ENCODE measurements at places on chromosomes 12 and 14.
A peak's percentile ranks its signal among the peaks of the same experiment; 100 is the strongest.

- no peak for DNase-seq
Observed at GRCh38 chr12:130401703-130402102, 64.0 kb downstream of the PIWIL1 start.

DNA sequence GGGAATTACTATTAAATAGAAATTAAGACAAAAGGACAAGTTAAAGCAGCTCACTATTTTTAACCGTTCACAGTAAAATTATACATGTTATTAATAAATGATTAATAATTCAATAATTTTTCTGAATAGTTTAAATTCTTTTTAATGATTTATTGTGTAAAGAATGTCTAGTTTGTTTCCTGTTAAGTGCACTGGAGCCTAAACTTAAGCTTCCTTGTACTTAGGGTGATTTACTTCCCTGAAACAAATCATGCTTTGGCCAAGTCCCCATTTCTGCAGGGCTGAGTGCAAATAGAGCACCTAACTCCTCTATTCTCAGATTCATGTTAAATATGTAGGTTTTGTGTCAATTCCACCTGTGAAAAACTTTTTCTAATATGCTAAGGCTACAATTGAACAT lies 188.9 kb upstream of the PDZRN4 start:
- DNase-seq, result no peak

GRCh38 chr12:9711664-9712063 lies 21.2 kb downstream of the CLECL1 start:
- no peak for DNase-seq

- DNase-seq, result peak; percentile 70
Observed at GRCh38 chr12:59149995-59150642, 229.8 kb upstream of the LRIG3 start.

DNA sequence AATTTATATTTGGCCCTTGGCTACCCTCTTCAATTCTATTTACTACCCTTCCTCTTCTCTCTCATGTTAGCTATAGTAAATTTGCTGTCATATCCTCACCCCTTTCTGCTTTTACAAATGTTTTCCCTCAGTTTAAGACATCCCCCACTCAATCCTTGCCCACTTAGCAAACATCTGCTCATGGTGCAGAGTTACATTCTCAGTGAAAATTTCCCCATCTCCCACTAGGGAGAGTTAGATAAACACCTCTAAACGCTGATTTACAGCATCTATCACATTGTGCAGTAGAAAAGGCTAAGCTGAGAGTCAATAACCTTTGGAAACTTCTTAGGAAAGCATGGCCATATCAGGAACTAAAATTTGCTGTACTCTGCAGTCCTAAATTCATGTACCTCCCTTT lies 69.0 kb downstream of the DENND5B start:
- no peak for DNase-seq

GRCh38 chr12:93634416-93634815 lies 42.8 kb upstream of the CRADD start:
- DNase-seq, result no peak

DNA sequence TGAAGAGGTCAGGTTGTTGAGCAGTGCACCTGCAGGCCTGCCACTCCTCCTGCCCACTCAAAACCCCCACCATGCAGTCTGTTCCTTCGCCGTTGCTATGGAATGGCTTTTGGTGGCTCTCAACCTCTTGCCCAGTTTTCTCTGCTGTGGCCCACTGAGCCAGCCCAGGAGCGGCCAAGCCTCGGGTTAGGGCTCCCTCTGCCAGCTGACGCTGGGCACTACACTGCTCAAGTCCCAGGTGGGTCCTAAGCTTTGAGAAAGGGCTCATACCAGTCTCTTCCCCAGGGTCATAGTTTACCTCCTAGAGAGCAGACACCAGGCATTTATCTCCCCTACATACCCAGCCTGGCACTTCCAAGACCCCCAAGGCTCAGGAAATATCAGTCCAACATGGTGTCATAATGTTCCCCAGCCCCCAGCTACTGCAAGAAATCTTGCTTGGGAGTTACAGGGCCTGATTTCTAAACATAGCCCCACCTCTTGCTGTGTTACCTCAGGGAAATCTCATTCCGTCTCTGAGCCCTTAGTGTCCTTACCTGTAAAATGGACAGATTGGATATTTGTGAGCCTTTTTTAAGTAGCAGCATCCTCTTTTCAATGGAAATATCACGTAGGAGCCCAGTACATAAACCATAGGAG lies 59.4 kb downstream of the TSPAN11 start:
- DNase-seq, result peak; percentile 45

DNA sequence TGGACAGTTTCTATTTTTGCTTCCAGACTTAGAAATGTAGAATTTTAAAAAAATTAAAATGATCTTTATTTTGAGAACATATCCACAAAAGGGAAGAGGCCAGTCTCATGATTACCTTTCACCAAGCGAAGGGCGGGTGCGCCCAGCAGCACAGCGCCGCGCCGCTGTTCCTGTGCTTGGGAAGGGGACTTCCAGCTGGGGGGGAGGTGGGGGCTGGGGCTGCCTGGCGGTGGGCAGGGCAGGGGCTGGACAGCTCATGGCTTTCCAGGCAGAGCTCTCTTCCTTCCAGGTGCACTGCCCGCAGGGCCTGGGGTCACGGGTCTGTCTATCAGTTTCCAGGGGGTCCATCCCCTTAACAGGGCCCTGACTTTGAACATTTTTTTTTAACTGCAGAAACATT lies 199.9 kb downstream of the TTC7B start:
- DNase-seq, result no peak

DNA sequence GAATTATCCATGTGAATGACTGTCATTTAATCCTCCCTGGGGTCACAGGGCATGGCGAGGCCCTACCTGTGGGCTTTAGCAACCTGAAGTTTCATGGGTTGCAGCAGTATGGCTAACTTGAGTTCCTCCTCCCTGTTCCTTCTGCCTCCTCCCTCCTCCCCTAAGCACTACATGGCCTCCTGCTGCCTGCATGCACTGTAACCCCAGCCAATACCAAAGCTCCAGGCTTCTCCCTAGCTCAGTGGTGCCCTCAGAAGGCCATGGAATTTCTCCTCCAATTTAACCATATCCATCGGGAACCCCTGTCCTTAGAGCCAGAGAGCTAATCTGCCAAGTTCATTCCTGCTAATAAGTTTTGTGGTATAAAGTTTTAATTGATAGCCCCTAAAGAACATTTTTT lies 95.1 kb downstream of the NT5DC3 start:
- no peak for DNase-seq

DNA sequence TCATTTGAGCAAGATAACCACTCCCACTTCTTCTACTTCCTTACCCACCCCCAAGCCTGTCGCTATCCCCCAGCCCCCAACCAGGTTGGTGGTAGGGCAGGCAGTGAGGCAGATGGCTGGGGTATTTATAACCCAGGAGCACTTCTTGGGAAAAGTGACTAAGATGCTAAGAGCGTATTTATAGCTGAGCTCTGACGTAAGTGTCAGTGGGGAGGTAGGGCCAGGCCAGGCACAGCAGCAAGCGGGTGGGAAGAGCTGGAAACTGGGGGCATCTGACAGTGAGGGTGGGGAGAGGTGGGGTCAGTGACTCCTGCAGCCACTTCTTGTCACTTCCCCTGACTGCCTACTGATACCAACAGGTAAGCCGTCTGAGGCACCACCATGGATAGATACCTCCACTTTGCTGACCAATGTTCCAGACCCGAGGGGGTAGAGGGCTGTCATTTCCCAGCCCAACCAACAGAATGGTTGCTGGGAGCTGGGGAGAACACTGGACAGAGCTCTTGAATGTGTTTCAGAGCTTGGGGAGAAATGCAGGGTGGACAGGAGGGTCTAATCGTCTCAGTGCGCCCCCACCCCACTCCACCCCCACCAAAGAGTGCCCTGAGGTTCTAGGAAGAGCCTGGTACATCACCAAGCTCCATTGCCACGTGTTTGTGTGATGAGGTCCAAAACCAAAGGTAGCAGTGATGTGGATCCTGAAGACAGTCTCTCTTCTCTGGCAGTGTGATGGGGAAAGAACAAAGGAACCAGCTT lies 2.7 kb upstream of the INHBE start:
- DNase-seq, result peak; percentile 24

DNA sequence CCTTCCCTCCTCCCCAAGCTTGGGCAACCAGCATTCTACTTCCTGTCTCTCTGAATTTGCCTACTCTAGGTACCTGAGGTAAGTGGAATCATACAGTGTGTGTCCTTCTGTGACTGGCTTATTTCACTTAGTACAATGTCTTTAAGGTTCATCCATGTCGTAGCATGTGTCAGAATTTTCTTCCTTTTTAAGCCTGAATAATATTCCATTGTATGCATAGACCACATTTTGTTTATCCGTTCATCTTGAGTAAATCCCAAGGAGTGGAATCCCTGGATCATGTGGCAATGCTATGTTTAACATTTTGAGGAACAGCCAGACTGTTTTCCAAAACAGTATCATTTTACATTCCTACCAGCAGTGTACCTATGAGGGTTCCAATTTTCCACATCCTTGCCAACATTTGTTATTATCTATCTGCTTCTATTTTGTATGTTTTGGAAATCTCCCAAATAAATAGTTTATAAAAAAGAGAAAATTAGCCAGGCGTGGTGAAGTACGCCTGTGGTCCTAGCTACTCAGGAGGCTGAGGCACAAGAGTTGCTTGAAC lies 12.4 kb downstream of the HSP90AA1 start:
- no peak for DNase-seq

- peak; percentile 8 for DNase-seq
Observed at GRCh38 chr12:113271853-113272561, 50.7 kb downstream of the TPCN1 start.

DNA sequence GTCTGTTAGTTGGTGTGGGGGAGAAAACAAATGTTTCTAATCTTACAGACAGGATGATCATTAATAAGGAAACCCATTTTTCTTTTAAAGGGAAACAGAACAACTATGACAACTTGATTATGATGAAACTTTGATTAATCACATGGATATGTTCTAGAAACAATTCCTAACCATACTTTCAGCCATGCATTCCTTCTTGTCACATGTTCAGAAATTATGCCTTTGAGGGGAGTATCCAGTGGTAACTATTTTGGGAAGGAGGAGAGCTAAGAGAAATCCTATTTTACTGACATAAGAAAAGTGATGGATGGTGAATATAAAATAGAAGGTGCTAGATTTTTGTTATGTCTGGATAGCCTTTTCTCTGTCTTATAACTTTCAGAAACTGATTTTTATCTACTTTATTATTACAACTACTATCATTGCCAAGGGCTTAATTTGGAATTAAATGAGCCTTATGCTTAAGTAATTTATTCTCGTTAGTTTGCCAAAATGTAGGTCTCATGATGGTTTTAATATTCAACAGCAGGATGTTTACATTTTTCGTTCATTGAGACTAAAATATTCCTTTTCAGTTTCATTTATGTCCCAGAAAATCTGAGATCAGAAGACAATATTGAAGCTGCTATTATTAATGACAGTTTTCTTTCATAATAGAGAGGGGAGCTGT lies 200.1 kb downstream of the TMTC2 start:
- no peak for DNase-seq

- DNase-seq, result no peak
Observed at GRCh38 chr12:53425515-53426150, 2.0 kb downstream of the AMHR2 start.

- DNase-seq, result peak; percentile 100
Observed at GRCh38 chr12:45990468-45991283, at the start of gene SCAF11. SCAF11 (minus strand) TSS chr12:45990574; CDS start chr12:45964167, 26,407 bp downstream.

- DNase-seq, result no peak
Observed at GRCh38 chr12:81297601-81298000, 219.7 kb downstream of the ACSS3 start.

- no peak for DNase-seq
Observed at GRCh38 chr12:117152793-117153775, 37.2 kb downstream of the FBXO21 start.

- DNase-seq, result no peak
Observed at GRCh38 chr14:64877846-64878245, 1.9 kb downstream of the SPTB start.

GRCh38 chr12:46391630-46392029 lies 19.1 kb upstream of the SLC38A2 start:
- DNase-seq, result no peak

- no peak for DNase-seq
Observed at GRCh38 chr12:14843425-14843887, at the start of gene ART4. ART4 (minus strand) TSS chr12:14843526; CDS start chr12:14843113, 413 bp downstream.

DNA sequence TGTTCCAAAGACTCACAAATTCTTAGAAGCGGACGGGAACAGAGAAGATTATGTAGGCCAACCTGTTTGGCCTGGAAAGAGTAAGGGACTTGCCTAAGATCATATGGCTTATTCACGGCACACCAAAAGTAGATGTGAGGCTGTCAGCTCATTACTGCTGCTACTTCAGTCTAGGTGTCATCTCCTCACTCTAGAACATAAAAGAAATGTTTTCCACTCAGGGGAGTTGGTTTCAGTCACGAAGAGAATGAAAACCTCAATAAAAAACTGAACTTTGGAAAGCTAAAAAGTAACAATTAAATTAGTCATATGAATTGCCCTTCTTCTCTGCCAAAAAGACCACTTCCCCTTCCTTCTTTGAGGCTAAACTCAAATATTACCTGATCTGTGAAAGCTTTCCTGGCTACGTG lies 658 bp upstream of the CEP128 start:
- DNase-seq, result peak; percentile 44

GRCh38 chr12:64534672-64535199 lies 75.6 kb upstream of the RASSF3 start:
- DNase-seq, result no peak

DNA sequence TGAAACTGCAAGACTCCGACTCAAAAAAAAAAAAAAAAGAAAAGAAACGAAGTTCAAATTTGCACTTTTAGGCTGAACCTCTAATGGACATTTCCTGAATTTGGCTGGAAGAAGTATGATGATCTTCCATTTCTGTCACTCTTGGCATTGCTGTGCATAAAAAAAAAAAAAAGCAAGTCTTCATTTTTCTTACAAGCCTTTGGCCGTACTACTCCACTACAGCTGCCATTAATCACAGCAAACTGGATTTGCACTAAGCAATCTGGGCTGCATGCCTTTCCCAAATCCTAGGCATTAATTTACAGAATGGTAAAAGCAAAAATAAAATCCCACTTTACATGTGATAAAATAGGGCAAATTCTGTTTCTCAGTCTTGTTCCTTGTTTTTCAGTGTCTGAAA lies 7.1 kb downstream of the CSRP2 start:
- no peak for DNase-seq

DNA sequence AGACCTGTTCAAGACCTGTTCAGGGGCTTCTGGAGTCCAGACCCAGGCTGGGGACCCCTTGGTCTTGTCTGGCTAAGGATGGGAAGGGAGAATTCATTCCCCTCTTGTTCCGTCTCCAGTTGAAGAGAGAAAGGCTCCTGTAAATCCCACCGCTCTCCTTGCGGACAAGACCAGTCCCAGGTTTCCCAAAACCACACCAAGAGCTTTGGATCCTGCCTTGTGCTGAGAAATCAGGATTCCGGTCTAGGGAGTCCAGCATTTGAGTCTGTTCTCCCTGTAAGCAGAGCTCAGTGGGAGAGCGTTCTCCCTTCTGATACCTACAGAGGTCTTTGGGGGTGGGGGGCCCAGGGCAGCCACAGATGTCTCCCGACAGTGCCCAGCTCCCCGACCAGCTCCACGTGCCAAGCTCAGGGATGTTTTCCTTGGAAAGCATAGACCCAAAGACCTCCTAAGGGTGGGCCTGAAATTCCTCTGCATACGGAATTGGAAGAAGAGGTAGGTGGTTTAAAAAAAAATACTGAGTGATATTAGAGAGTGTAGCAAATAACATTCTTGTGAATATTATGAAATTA lies 1.9 kb downstream of the HOXC13 start:
- no peak for DNase-seq

All from activated CD4-positive, alpha-beta T cell treated with anti-CD3 and anti-CD28 coated beads, Interleukin-2, Interleukin-6, amounts not matched to agents 100 ng/mL and 50 ng/mL, durations not matched to agents 16 hours and 8 hours (primary cell).